Stimulated activated CD8-positive, alpha-beta memory T cell treated with anti-CD3 and anti-CD28 coated beads, Interleukin-7, amount 100 ng/mL, for 1 hour (primary cell): ENCODE measurements at places on chromosomes 5 and 9.

DNA sequence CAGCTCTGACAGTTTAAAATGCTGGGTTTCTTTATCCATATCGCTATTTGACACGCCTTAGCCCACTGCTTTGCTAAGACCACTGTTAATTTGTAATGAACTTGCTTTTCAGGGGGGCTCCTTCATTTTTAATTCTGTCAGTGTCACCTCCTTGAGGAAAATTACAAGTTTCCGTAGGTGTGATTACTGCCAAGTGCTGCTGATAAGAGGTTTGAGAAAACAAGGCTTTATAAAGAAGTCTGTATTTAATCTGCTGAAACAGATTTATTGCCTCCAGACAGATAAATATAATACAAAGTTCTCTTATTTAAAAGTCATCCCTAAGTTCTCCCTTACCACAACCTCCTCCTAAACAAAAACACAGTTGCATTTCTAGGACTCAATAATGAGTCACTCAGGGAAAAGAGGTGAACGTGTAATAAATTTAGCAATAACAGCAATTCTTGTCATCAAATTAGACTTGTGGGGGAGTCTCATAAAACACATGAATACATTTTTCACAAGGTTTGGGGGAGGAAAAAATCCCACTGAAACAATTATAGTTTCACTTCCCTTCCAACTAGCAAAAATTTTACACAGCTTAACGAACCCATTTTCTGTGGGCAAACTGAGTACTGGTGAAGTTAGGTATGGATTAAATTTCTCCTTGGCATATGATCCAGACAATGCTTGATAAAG lies 72.8 kb downstream of the MAPKAP1 start:
- no peak for DNase-seq

DNA sequence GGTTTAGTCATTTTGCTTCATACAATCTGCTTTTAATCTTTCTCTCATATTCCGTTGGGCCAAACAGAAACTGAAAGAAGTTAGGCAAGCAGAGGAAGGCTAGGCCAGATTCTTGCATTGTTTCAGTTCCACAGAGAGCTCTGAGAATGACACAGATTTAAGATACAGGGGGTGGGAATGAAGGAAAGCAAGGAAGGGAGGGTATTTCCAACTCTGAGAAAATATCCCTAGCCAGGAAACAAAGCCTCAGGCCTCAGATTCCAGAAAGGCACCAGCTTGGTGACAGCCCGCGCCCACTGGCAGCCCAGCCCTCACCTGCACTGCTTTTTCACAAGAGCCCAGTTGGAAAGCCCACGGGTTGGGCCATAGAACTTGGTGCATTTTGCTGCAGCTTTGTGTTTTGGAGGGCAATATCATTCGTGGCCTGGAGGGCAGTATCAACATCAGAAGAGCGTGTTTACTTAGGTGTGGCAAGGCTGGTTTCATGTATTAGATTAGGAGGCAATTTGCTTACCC lies 63.5 kb downstream of the ENC1 start:
- no peak for DNase-seq

- no peak for DNase-seq
These were observed 421.7 kb upstream of the ZNF462 start for GRCh38 chr9:106441283-106441682.

DNA sequence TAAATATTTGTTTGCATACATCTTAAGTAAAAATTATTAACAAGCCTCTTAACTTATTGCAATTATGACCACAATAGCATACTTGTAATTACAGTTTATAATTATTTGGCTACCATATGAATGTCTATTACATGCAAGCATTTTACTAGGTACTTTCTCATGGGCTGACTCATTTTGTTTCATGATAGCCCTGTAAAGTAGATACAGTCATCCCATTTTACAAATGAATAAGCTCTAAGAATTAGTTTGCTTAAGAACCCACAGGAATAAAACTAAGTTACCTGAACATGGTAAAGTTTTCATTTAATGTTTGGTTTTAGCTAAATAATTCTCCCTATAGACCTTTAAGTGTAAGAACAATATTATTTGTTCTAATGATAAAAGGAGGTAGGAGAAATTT lies 126.6 kb upstream of the IZUMO3 start:
- DNase-seq, result no peak

- no peak for DNase-seq
These were observed 15.6 kb upstream of the CLK4 start for GRCh38 chr5:178642351-178642909.

DNA sequence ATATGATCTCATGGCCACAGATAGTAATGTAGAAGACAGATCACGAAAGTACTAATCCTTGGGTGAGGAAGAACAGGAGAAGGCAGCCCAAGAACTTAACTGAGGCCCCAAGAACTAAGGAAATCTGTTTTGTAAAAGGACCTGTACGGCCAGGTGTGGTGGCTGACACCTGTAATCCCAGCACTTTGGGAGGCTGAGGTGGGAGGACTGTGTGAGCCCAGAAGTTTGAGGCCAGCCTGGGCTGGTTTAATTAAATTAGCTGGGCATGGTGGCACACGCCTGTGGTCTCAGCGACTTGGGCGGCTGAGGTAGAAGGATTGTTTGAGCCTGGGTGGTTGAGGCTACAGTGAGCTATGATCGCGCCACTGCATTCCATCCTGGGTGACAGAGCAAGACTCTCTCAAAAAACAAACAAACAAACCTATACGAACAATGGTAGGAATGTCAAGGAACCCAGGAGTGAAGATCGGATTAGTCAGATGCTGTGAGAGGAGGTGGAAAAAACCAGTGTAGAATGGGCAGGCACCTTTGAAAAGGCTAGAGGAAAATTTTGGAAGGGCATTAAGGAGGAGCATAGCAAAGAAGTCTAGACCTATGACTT lies 283.8 kb upstream of the DMRT1 start:
- DNase-seq, result no peak

- no peak for DNase-seq
These were observed 3.3 kb downstream of the OTULIN start for GRCh38 chr5:14667770-14668169.

- DNase-seq, result no peak
These were observed 360.2 kb downstream of the DEPDC1B start for GRCh38 chr5:60339691-60340201.

GRCh38 chr9:37534901-37535300 lies 41.3 kb downstream of the FBXO10 start:
- no peak for DNase-seq

- DNase-seq, result no peak
These were observed 38.9 kb upstream of the UGCG start for GRCh38 chr9:111857555-111858211.

DNA sequence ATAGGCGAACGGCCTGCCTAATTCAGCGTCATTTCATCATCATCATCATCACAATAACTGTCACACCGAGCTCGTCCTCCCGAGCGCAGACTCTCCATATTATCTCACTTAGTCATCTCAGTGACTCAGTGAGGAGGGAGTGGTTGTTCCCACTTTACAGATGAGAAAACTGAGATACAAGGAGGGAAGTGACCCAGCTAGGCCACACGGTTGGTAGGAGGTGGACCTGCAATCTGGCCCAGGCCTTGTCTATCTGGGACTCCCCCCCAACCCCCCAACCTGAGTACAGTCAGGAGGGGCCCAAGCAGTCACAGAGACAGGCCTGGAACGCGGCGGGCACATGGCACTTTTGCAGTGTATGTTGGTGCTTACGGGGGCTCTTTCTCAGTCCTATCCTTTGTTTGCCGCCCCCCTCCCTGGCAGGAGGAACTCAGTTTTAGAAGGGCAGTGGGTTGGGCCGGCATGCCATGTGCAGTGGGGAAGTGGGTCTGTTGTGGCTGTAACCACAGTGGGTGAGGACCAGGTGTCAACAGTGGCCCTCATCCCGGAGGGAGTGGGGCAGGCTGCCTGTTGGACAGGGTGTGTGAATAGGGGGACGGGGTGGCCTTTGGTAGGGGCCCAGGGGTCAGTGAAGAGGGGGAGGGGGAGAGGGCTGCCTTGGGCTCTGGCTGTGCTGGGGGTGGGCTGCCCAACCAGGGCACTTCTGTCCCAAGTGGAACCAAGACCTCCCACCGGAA lies 1.7 kb upstream of the RXRA start:
- no peak for DNase-seq

GRCh38 chr5:89110916-89111646 lies 228.1 kb upstream of the MEF2C start:
- DNase-seq, result no peak

GRCh38 chr5:139637438-139638089 lies 10.6 kb upstream of the CXXC5 start:
- DNase-seq, result no peak
